Left renal pelvis (tissue), 4 donors: ENCODE measurements at places on chromosomes 6 and 20. TPM values are rescaled to one million over a fixed set of nuclear protein-coding genes. Genes with fewer than 3 reads are reported as not detected.

The HFE gene
- 8.6 TPM for polyA plus RNA-seq

The SLC22A7 gene
- 0.56 TPM for polyA plus RNA-seq

The LAMA5 gene
- 182 TPM for polyA plus RNA-seq

The GSTA2 gene
- 0.19 TPM for polyA plus RNA-seq

The DLK2 gene
- polyA plus RNA-seq: 1.8 TPM

The CLPSL2 gene
- polyA plus RNA-seq: not detected

The PLA2G7 gene
- polyA plus RNA-seq: 3.2 TPM

The MTHFD1L gene
- 18.1 TPM for polyA plus RNA-seq

The ADAM33 gene
- polyA plus RNA-seq: 15.3 TPM

The FRS3 gene
- polyA plus RNA-seq: 8.4 TPM

The GPX5 gene
- not detected for polyA plus RNA-seq

The DOP1A gene
- polyA plus RNA-seq: 25.0 TPM

The CDKAL1 gene
- 19.8 TPM for polyA plus RNA-seq

The FAM83C gene
- not detected for polyA plus RNA-seq

The FOXF2 gene
- 0.33 TPM for polyA plus RNA-seq

The NELFE gene
- 72.5 TPM for polyA plus RNA-seq

The MLN gene
- polyA plus RNA-seq: 2.4 TPM
